ENCODE measurements at places on chromosomes 13 and 19.

- no peak for DNase-seq
Measured at GRCh38 chr13:19791953-19792537, 9.3 kb upstream of the PSPC1 start.

DNA sequence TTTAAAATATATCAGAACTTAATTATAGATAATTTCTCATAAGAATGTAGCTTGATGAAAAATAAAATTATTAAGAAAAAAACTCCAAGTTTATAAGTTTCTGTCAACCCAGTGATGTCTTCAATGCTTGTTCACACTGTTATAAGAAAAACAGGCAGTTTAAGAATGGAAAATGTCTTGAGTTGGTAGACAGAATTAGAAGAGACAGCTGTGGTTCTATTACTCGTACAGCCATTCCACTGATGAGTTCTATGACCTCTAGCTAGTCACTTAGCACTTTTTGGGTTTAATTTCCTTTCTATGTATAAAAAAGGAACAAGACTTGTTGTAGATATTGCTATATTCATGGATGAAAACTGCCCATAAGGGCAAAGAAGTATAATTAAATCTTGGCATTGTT lies 1013.1 kb upstream of the ATXN8OS start:
- no peak for DNase-seq

DNA sequence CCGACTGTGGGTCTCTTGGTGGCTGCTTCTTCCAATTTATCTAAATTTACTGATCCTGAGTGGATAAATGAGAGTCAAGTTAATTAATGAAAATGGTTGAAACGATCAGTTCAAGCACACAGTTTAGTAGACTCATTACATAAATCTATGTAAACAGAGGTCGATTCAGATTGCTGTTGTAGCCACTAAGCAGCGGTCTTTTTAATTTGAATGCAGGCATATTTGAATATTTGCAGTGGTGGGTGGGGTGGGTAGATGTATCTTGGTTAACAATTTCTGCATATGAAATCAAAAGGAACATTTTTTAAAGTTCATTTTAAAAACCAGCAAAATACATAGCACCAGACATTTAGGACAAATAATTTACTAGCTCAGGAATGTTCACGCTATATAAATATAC lies 325.9 kb downstream of the KLF12 start:
- DNase-seq, result no peak

- DNase-seq, result no peak
Measured at GRCh38 chr13:30352121-30352520, 44.8 kb upstream of the KATNAL1 start.

DNA sequence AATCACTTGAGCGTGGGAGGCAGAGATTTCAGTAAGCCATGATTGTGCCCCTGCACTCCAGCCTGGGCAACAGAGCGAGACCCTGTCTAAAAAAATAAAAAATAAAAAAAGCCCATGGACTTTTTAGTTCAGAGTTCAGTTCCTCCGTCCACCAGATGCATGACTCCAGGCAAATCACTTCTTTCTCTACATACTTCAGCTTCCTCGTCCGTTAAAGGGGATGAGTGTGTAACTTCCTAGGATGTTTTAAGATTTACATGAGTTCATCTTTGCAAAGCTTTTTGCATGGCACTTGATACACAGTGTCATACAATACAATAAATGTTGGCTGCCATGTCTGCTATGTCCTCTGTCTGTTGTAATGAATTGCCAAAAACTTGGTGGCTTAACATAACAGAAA lies 10.0 kb upstream of the FFAR2 start:
- DNase-seq, result no peak

DNA sequence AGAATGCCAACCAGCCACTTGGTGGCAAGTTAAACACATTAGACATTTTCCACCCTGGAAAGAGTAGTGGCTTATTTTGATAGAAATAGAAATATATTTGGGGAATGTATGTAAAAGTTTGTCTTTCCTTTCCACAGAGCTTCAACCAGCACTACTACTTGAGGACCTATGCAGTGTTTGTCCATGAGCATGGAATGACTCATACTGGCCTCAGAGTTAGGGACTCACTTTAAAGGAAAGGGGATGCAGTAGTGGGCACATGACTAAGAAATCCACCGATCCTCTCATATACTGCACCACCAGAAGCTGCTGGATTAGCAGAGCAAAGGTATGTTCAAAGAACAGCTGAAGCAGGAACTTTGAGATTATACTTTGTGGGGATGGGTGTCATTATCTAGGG lies 62.6 kb downstream of the LACC1 start:
- DNase-seq, result no peak

DNA sequence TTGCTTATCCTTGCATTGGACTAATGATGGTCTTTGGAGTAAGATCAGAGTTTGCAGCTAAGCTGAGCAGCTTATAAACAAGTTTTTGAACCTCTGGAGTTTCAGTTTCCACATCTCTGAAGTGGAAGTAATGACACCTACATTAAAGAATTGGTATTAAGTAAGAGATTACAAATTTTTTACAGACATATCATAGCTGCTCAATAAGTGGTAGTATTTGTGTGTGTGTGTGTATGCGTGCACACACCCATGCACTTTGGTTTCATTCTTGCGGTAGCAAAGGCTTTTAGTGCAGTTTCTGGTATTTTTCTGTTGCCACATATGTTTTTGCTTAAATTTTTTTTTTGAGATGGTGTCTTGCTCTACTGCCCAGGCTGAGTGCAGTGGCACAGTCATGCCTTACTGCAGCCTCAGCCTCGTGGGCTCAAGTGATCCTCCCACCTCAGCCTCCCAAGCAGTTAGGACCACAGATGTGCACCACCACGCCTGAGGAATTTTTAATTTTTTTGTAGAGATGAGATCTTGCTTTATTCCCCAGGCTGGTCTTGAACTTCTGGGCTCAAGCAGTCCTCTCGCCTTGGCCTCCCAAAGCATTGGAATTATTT lies 4.5 kb downstream of the NAA16 start:
- DNase-seq, result no peak

GRCh38 chr19:29376855-29377354 lies 148.9 kb upstream of the VSTM2B start:
- no peak for DNase-seq

- DNase-seq, result peak; percentile 34
Measured at GRCh38 chr19:39372047-39372802, 18.7 kb downstream of the PAF1 start.

DNA sequence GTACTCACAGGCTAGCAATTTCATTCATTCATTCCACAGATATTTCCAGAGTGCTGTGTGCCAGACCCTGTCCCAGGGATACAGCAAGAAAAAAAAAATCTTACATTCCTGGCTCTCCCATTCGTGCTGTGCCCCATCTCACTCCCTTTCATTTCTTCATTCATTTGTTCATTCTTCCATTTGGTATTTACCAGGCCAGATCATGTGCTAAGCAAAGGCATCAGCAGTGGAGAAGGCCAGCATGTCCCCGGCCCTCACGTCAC lies 2.3 kb downstream of the MAP3K10 start:
- no peak for DNase-seq

DNA sequence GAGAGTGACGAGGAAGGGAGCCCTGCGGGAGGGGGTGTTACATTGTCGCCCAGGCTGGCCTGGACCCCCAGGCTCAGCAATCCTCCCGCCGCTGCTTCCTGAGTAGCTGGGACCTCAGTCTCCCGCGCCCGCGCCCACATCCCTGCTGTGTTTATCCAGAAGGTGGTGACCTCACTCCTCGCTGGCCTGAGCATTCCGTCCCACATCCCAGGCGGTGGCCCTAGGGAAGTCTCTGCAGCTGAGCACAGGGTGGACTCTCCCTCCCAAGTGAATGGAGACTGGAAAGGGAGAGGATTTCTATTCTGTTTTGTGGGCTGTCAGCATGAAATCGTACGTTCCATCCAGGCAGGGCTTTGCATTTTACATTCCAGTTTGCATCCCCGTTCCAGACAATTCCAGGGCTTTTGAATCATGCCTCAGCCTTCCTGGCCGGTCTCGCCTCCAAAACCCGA lies 401 bp upstream of the ZNF765 start:
- peak; percentile 12 for DNase-seq

DNA sequence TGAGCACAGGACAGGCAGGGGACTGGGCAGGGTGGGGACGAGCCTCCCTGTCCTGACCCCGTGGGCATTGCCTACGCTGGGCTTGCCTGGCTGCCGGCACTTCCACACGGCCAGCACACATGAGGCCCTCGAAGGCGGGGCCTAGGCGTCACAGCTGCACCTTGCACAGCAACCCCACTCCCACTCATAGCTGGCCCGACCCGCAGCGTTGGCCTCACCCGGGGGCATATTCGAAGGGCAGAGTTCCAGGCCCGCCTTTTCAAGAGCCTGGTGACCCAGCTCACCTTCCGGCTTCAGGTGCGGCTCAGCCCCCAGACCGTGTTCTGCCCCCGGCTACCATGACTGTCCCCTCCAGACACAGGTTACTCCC lies 16.9 kb upstream of the PROZ start:
- DNase-seq, result no peak

GRCh38 chr13:77516342-77516789 lies 19.1 kb upstream of the SCEL start:
- DNase-seq, result no peak

DNA sequence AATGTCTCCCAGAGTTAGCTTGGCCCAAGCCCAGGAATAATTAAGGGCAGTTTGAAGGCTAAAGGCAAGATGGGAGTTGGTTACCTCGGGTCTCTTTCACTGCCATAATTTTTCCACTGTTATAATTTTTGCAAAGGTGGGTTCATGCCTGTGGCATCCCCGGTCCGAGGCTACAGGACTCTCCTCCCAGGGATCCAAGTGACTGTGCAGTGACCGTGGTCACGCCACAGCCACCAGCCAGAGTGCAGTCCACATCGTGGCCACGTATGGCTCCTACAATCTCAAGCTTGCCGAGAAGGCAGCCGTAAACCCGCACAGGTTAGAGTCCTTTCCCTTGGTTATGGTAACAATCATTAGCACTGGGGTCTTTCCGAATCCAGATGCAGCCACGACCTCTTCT lies 36.8 kb downstream of the C13orf46 start:
- no peak for DNase-seq

- DNase-seq, result no peak
Measured at GRCh38 chr13:40537146-40537895, 129.1 kb downstream of the FOXO1 start.

- no peak for DNase-seq
Measured at GRCh38 chr13:67445436-67445835, 215.3 kb upstream of the PCDH9 start.

- DNase-seq, result no peak
Measured at GRCh38 chr13:44802491-44802890, 186.8 kb downstream of the NUFIP1 start.

- DNase-seq, result no peak
Measured at GRCh38 chr13:31982540-31982939, 49.0 kb upstream of the FRY start.

GRCh38 chr19:50772476-50772875 lies 2.2 kb downstream of the GPR32 start:
- no peak for DNase-seq

GRCh38 chr19:54390942-54391577 lies 24.2 kb upstream of the TTYH1 start:
- DNase-seq, result peak; percentile 36

DNA sequence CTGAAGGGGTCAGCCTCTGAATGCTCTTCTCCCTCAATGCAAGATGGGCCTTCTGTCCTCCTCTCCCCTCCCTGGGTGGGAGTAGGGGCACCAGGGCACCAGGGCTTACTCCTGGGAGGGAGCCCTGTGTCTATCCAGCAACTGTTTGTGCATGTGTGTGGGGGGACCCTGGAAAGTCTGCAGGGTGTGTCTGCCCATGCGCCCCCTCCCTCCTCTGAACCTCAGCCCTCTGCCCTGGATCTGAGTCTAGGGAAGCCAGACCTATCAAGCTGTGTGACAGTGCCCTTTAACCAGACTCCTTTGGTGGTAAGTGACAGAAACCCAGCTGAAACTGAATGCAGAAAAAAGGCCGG lies 213.3 kb upstream of the ZNF536 start:
- DNase-seq, result no peak

DNA sequence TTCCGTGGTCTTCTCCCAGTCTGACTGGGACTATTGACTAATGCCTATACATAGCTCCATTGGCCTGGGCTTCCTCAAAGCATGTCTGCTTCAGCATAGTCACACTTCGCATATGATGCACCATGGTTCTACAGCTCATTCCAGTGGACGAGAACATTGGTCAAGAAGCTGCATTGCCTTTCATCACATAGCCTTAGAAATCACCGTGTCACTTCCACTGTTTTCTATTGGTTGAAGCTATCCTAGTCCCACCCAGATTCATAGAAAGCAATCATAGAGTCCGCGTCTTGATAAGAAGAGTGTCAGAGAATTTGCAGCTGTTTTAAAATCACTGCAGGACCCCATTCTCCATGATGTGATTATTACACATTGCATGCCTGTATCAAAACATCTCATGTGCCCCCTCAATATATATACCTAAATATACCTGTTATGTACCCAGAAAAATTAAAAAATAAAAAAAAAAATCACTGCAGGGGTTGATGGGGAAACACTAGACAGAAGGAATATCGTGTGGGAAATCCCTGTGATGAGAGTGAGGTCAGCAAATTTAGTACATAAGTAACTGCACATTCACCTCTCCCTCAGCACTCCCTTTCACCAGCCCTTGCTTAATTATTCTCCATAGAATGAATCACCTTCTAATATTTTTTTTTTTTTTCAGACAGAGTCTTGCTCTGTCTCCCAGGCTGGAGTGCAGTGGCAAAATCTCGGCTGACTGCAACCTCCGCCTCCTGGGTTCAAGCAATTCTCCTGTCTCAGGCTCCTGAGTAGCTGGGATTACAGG lies 2.2 kb upstream of the ARHGAP33 start:
- DNase-seq, result no peak

- DNase-seq, result no peak
Measured at GRCh38 chr19:11737964-11738745, 591 bp downstream of the ZNF823 start.

- DNase-seq, result peak; percentile 7
Measured at GRCh38 chr13:66154976-66155375, 1075.2 kb downstream of the PCDH9 start.

DNA sequence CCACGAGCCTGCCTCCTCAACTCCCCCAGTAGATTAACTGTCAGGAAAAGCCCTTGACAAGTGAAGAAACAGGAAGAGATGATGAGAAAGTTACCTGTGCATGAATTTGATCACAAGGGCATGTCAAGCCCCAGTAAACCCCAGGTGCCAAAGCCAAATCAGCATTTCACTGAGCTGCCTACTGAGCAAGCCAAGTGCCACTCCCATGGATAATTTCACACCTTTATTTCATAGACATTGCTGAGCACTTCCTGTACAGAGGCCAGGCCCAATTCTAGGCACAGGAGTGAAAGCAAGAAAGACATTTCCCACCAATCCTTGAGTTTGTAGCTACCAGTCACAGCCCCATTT lies 2.4 kb downstream of the GADD45GIP1 start:
- DNase-seq, result no peak

GRCh38 chr13:30743319-30744055 lies 8.1 kb downstream of the ALOX5AP start:
- peak; percentile 81 for DNase-seq

DNA sequence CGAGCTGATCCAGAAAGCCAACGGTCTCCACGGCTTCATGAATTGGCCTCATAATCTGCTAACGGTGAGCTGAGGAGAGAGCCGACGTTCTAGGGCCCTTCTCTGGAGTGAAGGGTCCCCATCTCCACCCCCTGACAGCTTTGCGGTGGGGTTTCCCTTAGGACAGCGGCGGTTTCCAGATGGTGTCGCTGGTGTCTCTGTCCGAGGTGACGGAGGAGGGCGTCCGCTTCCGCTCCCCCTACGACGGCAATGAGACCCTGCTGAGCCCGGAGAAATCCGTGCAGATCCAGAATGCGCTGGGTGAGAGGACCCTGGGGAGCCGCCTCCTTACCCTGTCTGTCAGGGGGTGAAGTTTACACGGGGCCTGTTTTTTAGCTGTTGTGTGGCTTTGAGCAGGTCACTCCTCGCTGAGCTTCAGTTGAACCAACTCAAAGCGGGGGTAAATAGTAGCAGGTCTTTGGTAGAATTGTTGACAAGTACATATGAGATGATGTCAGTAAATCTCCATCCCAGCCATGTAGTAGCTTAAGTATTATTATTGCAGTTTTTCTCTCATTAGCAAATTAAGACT lies 801 bp downstream of the QTRT1 start:
- DNase-seq, result no peak
